Fibroblast of skin of left quadriceps (primary cell): ENCODE measurements at places on chromosomes 4 and X.

GRCh38 chrX:40085714-40086113 is 12.0 kb downstream of the BCOR start:
- no peak for DNase-seq

DNA sequence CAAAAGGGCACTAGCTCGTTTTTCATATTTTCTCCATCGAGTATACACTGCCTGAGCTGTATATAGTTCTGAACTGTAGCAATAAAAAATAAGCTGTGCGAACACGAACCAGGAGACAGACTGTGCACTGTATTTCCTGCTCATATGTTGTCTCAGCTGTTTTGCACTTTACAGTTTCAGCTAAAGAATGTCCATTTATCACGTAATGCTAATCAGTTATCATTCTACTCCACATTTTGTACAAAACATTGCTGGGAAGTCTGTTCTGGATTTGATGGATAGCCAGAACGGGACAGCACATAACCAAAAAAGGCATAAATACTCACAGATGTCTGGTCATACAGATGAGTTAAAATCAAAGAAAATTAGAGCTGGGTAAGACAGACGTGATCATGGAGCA is 315.5 kb upstream of the ADGRL3 start:
- peak; percentile 76 for DNase-seq

DNA sequence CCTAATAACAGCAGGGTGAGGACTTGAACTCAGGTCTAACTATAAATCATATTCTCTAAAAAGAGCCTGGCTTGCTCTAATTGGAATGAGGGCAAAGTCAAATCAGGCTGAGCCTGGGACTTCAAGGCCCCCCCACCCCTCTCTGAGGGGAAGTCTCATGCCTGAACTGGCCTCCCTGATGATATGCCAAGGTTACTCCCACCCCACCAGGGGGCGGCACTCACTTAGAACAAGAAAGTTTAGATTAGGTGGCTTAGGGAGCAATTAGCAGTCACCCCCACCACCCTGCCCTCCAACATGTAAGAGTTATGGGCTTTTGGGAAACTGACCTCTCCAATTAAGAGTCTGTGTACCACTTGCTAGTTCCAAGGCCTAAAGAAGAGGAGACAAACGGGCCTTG is 2.7 kb downstream of the FOXO4 start:
- DNase-seq = no peak

DNA sequence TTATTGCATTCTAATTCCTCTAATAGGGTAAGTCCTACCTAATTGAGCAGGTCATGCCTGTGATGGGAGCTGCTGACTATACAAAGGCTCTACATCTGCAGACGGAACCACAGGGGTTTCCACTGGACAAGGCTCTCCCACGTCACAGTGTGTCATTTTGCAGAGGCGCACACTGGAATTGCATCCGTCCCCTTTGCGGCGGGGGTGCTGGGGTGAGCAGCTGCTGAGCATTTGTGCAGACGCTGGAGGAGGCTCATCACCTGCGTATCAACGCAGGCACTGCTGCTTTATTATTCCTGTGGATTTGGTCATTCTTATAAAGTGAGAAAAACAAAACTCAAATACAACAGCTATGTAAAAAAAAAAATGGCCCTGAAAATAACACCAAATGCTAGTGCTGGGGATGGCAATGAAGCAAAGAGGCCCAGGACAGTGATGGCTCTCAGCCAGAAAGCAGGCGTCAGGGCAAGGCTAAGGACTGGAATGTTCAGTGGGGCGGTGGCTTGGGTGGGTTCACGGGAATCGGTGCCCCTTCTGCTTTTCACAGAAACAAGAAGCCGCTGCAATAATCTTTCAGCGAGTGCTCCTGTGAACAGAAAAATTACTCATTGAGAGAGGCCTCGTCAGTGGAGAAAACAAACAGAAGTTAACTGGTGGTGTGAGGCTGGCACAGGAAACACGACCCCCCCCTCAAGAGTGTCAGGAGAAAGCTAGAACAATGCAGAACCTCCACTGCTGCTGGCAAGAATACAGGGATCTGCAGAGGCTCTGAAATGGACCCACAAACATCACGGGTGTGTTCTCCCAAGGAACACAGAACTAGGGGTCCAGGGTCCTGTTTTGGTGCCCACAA is 67.8 kb downstream of the GATB start:
- DNase-seq = no peak

- no peak for DNase-seq
Measured at GRCh38 chrX:41026702-41027078, 58.6 kb upstream of the USP9X start.

- no peak for DNase-seq
Measured at GRCh38 chr4:3465698-3466671, 2.9 kb downstream of the DOK7 start.

GRCh38 chr4:38091636-38092035 is 131.4 kb downstream of the PTTG2 start:
- DNase-seq = peak; percentile 53
